ENCODE measurements at places on chromosomes 7 and 10.

DNA sequence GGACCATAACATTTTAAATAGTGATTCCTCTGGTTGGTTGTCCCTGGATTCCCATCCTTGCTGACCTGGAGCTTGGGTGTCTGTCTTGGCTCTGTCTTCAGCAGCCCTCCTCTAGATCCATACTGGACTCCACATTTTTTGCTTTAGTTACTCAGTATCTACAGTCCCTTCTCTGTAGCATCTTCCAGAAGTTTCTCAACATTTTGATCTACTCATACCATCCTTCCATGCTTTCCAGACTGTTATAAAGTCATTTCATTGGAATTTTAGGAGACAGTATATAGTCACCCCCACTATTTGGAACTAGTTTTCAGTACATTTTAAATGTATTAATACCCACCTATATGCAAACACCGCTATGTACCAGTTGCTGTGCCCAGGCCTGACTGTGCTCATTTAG lies 25.8 kb downstream of the APBB1IP start:
- DNase-seq: no peak

GRCh38 chr10:10930979-10931743 lies 86.5 kb upstream of the CELF2 start:
- no peak for DNase-seq

- DNase-seq: no peak
These were observed 199.6 kb upstream of the CELF2 start for GRCh38 chr10:10818082-10818481.

GRCh38 chr10:11810313-11810766 lies 12.8 kb upstream of the PROSER2 start:
- no peak for DNase-seq

GRCh38 chr7:53315981-53316380 lies 280.5 kb downstream of the POM121L12 start:
- DNase-seq: no peak

DNA sequence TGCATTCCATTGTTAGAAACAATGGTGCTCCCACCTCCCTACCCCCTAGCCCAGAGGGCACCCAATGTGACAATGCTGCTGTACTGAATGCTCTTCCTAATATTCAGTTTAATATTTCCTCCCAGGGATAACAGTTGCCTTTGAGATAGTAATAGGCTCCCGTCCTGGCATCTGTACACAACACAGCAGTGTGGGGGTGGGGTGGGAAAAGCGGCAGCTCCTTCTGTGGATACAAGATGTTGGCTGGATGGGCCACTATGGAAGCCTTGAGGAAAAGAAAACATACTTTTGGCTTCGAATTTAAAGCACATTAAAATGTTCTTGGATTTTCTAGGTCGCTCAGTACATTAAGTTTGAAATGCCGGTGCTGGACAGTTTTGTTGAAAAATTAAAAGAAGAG lies 9.2 kb upstream of the ZNF22 start:
- DNase-seq: peak; percentile 84

DNA sequence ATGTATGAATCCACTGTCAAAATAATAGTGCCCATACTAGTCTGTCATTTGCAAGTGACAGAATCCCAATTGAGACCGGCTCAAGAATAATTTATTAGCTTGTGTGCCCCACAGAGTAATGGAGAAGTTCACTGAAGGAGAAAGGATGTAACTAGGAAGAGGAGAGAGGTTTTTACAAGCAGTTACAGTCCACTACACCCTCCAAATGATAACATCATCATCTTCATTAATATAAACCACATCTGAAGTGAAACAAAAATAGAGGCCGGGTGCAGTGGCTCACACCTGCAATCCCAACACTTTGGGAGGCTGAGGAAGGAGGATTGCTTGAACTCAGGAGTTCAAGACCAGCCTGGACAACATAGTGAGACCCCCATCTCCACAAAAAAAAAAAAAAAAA lies 226.8 kb downstream of the SKIDA1 start:
- no peak for DNase-seq

GRCh38 chr7:77359599-77359998 lies 56.5 kb downstream of the GSAP start:
- no peak for DNase-seq

DNA sequence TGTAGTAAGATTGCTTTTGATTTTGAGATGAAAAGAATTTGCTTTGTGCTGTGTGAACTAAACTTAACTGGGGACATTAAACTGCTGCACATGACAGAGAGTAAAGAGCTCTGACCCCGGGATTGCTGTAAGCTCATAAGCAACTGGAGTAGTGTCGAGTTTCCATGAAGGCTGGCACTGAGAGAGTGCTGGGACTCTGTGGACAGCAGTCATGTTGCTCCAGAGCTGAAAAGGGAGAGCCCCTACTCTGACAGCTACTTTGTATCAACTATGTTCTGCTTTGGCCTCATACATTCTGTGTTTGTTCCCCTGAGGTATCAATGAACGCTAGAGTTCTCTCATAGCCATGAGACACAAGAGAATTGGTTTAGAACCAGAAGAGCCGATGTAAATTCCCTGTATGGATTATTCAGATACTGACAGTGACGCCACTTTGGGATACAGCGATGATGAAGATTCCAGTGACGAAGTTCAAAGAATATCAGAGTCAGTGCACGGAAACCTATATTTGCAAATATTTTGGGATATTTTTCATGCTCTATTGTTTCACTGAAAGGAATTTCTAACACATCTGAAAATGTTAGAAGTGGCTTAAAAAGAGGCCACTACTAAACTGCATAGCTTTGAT lies 185.9 kb upstream of the DKK1 start:
- DNase-seq: no peak

GRCh38 chr10:80672613-80673012 lies 134.9 kb downstream of the SH2D4B start:
- no peak for DNase-seq

- DNase-seq: no peak
These were observed 168.1 kb upstream of the MALRD1 start for GRCh38 chr10:18880530-18880929.

DNA sequence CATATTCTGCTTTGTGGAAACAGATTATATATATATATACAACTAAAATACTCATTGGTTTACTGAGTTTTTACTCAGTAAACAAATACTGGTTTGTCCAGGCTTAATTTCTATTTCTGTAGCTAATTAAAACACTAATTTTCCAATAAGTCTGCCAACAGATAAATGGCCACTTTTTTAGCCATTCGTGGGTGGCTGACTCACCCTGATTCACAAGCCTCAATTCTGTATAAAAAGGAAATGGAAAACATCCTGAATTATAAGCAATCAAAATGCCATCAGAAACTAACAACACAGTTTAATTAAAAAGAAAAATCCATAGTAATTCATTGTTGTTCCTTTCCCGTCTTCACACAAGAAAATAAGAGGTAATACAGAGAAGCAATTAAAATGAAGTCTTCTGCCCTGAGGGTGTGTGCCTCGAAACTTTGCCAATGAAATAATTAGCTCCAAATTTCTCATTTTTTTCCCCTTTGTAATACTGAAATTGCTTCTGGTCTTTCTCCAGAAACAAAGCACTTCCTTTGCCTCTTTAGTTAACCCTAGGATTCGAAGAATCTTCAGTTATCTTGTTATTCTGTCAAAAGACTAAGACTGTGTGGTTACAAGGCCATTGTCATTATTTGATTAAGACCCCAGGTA lies 118.7 kb upstream of the PTN start:
- DNase-seq: no peak

GRCh38 chr7:8200316-8200715 lies 61.7 kb downstream of the ICA1 start:
- no peak for DNase-seq

- DNase-seq: no peak
These were observed 79.3 kb downstream of the FZD1 start for GRCh38 chr7:91343420-91343960.

- no peak for DNase-seq
These were observed 527.6 kb upstream of the SORCS1 start for GRCh38 chr10:107692072-107692471.

DNA sequence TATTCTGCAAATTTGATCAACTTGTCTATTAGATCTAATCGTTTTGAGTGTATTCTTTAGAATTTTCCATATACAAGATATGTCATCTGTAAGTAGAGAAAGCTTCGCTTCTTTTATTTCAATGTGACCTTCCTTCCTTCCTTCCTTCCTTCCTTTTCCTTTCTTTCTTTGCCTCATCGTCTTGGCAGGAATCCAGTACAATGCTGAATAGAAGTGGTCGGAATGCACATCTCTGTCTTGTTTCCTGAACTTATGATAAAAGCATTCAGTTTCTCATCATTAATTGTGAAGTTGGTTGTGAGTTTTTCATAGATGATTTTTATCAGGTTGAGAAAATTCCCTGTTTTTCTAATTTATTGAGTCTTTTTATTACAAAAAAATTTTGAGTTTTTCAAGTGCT lies 300.7 kb upstream of the ZNF32 start:
- DNase-seq: no peak

- no peak for DNase-seq
These were observed 23.7 kb upstream of the TIAL1 start for GRCh38 chr10:119620241-119621077.

- DNase-seq: no peak
These were observed 121.5 kb downstream of the KAT6B start for GRCh38 chr10:74947781-74948401.

DNA sequence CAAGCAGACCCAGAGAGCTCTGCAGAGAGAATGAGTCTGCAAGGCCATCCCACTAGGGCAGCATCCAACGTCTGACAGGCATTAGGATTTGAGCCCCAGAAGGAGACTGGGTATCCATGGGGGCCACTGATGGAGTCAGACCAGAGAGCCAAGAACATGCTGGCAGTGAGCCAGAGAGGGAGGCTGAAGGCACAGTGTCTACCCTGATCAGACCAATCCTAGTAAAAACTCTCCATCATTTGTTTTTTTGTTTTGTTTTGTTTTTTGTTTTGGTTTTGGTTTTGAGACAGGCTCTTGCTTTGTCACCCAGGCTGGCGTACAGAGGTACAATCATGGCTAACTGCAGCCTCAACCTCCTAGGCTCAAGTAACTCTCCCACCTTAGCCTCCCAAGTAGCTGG lies 133.1 kb upstream of the LYZL2 start:
- no peak for DNase-seq

DNA sequence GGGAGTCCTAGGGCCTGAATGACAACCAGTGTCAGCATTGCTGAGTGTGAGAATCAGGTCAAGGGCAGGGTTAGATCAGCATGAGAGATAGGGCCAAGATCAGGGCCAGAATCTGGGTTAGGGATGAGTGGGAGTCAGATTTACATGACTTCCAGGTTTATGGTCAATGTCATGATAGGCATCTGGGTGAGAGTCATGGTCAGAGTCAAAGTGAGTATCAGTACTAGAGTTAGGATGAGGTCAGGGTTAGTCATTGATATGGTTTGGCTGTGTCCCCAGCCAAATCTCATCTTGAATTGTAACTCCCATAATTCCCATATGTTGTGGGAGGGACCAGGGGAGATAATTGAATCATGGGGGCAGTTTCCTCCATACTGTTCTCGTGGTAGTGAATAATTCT lies 12.3 kb downstream of the MRPS24 start:
- no peak for DNase-seq

DNA sequence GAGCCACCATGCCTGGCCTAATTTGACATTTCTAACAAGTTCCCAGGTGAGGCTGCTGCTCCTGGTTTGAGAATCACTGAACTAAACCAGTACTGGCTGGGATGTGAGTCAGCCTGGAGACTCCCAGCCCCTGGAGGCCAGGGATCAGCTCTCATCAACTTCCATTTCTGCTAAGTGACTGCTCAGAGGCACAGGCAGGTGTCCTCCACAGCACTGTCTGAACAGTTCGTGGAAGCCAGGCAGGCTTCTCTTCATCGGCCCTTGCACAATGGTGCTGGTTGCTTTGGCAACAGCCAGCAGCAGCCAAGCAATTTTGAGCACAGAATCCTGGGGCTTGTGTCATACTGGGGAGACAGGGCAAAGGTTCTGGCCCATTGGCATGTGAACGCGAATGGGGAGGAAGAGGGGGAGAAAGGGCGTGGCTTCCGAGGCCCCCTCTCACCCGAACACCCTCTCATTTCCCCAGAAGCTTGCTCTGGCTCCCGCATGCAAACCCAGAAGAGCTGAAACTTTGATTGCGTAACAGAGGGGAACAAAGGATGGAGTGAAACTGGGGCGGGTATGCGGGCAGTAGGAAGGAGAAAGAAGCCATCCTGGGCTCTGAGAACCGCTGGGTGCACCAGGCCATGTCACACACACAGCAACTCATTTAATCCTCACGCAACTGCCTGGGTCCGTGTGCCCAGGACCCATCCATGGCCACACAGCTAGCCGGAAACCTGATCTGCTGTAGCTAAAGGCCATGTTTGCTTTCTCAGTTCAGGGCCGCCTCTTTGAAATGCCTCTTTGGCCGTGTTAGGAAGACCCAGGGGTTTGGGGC lies 9.0 kb upstream of the POR start:
- DNase-seq: peak; percentile 42

- DNase-seq: no peak
These were observed 10.4 kb downstream of the NUB1 start for GRCh38 chr7:151351967-151352366.

DNA sequence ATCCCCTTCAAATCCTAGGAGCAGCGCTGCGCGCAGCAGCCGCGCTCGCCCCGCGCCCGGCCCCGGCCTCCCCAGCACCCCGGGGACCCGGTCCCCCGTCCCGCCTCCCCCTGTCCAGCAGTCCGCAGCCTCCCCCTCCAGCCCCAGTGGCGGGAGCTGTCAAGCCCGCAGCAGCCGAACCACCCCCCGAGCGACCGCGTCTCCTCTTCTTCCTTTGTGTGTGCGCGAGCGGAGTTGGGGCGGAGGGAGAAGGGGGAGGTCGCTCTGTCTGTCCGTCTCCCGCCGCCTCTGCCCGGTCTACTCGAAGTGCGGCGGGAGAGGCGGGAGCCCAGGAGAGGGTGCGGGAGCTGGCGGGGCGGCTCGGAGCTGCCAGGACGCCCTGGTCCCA lies 375 bp upstream of the CHN2 start:
- DNase-seq: peak; percentile 80

DNA sequence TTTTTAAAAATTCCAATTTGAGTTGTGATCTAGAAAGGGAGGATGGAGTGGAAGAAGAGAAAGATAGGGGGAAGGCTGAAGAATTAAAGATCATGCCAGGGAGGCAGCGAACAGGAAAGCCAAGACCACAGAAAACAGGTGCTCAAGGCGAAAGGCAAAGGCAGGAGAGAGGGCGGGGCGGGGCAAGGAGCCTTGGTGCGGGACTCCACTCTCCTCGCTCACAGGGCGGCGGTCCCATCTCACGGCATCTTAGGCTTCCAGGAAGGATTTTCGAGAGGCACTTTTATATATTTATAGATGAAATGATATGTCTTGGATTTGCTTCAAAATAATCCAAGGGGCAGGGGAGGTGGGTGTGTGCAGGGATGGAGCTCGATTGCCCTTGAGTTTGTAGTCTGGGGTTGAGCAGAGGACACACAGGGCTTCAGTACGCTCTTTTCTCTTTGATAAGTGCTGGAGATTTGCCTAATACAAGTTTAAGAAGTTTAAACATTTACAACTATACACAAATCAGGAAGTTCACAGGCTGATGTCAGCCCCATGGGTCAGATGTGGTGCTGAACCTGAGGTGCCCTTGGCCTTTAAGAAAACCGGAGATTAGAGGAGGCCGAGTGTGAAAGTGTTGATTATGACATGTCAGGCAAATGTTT lies 161.1 kb downstream of the PRKAG2 start:
- no peak for DNase-seq

All from pancreas (tissue), 10 donors.